Globus pallidus (tissue), 1 donor: ENCODE measurements at places on chromosomes 11 and 22.

DNA sequence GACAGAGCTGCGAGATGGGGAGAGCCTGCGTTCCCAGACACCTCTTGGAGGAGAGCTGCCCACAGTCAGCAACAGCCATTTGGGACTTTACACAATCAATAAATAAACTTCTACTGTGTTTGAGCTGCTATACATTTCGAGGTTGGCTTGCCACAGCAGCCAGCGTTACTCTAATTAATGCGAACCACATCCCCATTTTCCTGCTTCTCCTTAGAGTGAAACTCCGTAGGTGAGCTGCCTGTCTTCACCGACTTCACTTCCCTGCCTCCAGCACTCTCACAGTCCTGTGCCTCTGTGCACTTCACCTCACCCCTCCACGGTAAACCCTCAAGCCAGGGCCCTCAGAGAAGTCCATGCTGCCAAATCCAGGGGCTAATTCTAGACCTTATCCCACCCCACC is 5.9 kb upstream of the SLC22A12 start:
- DNase-seq, result no peak

- no peak for DNase-seq
These were observed 3.2 kb upstream of the TMPRSS13 start for GRCh38 chr11:117932426-117932825.

- DNase-seq, result peak; percentile 37
These were observed 382 bp downstream of the C11orf54 start for GRCh38 chr11:93741882-93742226.

DNA sequence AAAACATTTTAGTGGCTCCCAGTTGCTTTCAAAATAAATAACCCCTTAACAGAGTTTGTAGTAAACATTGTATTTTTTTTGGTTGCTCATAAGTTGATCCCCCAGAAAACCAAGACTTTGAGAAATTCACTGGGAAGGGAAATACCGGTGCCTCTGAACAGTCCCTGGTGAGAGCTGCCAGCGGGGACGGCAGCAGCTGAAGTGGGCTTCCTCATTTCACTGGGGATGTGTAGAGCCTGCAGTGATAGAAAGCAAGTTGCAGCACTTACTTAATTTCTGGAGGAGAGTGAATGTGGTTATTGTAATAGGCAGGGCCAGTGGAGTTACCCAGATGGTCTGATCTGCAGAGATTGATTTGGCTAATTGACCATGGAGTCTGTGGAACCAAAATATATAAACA is 18.6 kb upstream of the MCHR1 start:
- DNase-seq, result no peak

DNA sequence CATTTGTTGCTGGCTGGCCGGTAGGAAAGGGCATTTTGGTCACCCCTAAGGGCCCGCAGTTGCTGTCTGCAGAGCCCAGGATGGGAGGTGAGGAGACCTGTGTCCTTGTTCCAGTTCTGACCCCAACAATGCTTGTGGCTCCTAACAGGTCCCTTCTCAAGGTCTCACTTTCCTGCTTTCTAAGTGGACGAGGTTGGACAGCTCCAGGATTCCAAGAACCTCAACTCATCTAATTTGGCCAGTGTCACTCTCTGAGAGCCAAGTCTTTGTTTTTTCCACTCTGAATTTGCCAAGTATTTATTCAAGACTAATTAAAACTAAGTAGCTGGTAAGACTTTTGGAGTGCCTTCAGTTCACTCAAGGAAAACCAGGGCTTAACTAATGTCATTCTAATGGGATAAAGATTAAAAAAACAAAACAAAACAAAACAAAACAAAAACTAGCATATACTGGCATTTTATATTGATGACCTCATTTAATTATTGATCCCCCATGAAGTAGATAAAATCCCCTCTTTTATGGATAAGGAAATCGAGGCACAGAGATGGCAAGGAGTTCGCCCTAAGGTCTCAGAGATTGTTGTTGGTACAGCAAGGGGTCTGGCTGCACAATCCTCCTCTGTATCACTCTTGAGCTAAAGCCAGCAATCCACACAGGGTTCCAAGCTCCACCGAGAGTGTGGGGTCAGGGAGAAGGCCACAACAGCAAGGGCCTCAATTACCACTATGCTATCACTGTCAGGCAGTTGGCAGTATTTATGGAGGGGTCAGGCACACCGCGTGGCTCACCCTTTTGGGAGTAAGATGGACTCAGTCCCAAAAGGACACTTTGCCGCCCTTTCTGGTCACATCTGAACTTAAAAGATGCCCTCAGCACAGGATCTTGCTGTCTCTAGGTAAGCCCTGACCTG is 8.1 kb downstream of the SGSM1 start:
- DNase-seq, result no peak

GRCh38 chr11:115166820-115167219 is 337.4 kb downstream of the CADM1 start:
- no peak for DNase-seq

DNA sequence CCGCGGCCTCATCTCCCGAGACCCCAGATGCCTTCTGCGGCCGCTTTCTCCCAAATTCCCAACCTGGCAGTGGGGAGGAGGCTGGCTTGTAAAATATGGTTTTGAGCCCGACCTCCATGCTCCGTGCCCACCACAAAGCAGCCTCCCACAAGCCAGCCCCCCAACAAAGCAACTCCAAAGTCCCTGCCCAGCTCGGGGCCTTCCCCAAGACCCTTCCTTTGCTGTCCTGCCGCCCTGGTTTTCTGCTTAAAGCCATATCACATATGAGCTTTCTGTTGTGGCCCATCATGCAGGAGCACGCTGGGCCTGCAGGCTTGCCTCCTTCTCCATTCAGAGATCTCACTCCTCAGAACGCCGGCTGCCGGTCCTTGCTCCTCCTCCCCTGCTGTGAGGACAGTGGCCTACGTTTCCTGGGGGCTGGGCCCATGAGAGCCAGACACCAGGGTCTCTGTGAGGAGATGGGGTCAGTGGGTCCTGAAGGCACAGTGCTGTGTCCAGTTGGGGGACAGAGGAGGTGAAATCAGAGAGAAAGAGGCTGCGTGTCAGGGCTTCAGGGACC is 680.0 kb downstream of the BRD1 start:
- DNase-seq, result no peak

DNA sequence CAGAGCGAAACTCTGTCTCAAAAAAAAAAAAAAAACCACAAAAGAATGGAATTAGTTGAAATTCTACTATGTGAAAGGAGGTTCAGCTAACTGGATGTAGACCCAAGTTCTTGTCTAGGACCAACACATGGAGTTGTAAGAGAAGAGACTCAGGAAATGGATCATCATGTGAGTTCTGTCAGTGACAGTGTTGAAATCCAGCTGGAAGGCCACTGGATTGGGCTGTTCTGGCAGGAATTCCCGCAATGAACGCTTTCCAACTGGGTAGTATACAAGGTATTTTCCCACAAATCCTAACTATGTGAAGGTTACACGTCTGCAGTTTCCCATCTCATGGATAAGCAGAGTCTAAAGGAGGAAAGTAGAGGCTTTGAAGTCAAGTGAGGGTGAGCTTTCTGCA is 151.2 kb downstream of the MAML2 start:
- DNase-seq, result no peak

DNA sequence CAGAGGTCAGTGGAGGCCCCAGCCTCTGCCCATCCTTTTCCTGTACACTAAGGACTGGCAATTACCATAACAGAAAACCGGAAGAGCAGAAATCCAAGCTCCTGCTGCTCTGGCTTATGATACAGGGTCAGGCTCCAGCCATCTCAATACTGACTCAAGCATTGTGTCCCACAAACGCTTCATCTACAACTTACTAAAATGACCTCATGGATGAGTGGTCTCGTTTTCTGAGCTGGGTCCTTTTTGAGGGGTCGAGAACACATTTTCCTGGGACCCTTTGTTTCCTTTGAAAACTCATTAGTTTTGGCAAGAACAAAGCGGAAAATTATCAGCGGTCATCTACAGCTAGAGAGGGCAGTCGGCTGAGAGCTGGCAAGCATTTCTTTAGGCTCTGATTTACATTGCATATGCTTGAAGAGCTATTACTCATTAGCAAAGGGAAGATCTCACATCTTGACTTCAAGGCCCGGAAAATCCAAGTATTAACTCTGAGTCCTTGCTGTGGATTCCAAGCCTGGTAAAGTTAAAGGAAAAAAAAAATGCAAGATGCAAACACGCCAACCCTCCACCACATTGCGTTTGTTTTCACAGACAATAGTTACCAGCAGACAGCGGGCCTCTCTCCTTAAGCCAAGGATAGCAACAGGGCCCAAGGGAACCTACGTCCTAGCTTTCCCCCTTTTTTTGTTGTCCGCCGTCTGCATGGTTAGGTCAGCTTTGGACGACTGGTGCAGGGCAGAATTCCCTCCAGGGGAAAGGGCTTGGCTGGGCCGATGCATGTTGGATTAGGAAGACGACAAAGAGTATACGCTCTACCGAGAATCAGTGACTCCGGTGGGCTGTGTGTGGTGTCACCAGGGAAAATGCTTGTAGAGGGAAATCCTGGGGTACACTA is 1.8 kb downstream of the TESMIN start:
- no peak for DNase-seq

GRCh38 chr11:121550247-121551030 is 97.7 kb upstream of the SORL1-AS1 start:
- DNase-seq, result no peak

DNA sequence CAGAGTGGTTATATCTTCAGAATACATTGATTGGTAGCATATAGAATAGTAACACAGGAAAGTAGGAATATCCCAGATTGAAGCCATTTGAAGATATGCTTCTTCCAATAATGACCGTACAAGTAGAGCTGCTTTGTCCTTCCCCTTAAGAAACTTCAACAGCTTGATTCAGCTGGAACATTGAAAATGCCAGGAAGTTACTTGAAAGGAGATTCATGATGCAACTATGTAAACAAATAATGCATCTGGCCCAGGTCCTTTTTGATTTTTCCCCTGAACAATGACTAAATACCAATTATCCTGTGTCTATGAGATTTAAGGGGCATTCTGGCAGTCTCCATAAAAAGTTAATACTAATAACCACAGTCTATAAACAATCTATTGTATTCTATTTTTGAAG is 3.0 kb downstream of the DKK3 start:
- DNase-seq, result no peak

GRCh38 chr11:119717839-119718534 is 11.0 kb downstream of the NECTIN1 start:
- DNase-seq, result no peak

- no peak for DNase-seq
These were observed 1.5 kb downstream of the ADORA2A start for GRCh38 chr22:24428751-24429410.

DNA sequence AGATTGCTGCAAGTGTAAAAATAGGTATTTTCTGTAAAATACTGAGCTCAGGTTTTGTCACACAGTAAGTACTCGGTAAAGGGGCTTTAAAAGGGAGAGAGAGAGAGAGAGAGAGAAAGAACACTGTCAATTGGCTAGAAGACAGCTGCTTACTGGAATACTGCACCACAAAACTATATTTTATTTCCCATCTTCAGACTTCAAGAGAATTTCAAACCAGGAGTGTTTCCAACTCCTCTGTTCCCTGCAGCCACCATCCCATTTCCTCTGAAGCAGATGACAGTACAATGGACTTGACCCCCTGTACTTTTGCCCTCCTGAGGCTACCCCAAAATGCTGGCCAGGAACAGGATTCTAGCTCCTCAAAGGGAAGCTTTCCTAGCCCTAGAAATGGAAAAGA is 89.7 kb downstream of the RELT start:
- DNase-seq, result no peak
